Activated naive CD8-positive, alpha-beta T cell treated with anti-CD3 and anti-CD28 coated beads, Interleukin-2, amount 50 U/mL, for 24 hours (primary cell): ENCODE measurements at places on chromosomes 2 and 18.

DNA sequence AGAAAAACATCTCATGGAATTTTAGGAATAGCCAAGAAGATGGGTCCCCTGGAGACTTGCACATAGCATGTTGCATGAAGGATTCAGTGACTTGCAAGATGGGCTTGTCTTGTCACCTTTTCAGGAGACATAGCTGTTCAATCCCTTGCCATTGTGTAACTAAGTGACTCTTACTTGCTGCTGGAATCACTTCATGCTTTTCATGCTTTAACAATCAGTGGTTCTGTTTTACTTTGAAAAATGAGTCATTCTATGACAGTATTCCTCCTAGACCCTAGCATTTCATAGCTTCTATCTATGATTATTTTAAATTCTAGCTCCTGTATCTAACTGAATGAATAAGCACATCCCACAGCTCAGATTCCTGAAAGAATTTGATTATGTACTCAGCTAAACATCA, 2.8 kb downstream of the KYNU start:
- no peak for DNase-seq

DNA sequence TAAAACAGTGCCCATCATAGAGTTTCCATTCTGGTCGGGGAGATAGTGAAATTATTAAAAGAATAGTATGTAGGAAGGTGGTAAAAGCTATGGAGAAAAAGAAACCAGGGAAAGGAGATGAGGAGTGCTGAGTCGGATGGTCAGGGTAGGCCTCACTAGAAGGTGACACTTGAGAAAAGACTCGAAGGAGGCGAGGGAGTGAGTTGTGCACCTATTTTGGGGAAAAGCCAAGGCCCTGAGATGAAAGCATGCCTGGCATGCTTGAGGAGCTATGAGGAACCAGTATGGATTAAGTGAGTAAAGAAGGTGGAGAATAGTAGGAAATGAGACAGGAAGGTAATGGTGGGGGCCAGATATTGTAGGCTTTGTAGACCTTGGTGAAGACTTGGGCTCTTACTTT, 7.3 kb upstream of the TTLL4 start:
- no peak for DNase-seq

GRCh38 chr18:58828399-58829121, 36.1 kb upstream of the ZNF532 start:
- no peak for DNase-seq

- DNase-seq: no peak
Observed at GRCh38 chr2:198161151-198161550, 356.8 kb downstream of the PLCL1 start.

GRCh38 chr18:79077181-79077580, 8.0 kb downstream of the ATP9B start:
- DNase-seq: no peak
